ENCODE measurements at places on chromosomes 1 and 21. TPM values are rescaled to one million over a fixed set of nuclear protein-coding genes. Genes with fewer than 3 reads are reported as not detected.

Gene MATN1
- 0.93 TPM for total RNA-seq

Gene KIF26B
- total RNA-seq, result 0.16 TPM

DNA sequence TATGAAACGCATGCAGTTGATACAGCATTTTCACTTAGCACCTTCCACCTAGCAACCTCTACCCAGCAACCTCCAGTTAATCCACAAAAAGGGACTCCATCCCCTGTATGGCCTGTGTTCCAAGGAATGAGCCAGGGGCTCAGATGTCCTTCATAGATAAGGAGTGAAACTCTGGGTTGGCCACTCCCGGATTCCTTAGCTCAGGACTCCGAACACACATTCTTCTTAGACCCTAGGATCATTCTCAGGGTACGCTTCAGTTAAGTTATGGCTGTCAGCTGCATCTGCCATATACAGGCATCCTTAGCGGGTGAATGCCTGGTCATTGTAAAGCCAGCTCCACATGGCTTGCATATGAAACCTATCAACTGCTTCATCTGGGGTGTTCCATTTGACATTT is 15.9 kb upstream of the IFI6 start:
- H3K4me3 ChIP-seq, result no peak overlapping the region
- no peaks in the 10 kb centered on the region for H3K27me3 ChIP-seq
- DNase-seq, result no peak
- no peaks in the 10 kb centered on the region for H3K36me3 ChIP-seq
- H3K4me1 ChIP-seq, result no peaks in the 10 kb centered on the region

DNA sequence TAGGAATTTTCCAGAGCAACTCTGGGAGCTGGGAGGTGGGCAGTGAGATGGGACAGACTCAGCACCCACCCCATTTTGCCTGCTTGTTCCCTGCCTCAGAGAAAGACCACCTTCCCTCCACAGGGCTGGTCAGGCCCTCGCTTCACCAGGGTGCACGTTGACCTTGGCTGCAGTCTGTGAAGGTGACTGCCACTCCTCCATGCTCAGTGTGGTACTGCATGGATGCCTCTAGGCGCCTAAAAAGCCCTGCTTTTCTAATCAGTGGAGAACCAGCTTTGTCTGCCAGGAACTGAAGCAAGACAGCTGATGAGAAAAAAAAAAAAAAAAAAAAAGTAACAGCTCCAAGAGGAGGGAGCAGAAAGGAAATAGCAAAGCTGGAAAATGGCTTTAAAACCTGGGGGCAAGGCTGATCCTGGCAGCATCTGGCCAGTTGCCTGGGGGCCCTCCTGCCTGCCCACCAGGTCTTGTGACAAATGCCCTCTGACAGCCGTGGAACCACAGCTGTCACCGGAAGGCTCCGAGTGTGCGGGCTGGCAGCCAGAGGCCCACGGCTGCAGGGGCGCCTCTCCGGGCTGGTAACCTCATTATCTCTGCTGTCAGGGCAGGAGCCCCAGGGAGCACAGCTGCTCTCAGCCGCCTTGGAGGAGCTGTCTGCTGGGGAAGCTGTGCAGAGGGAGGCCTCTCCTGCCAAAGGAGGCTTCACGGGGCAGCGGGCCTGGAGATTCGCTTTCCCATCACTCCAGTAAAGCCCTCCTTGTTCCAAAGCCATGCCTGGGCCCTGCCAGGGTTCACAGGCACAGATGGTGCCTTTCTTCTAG is 13.7 kb downstream of the KIAA1614 start:
- H3K4me1 ChIP-seq, result peaks cover 8% of the 10 kb centered on the region
- no peak for DNase-seq
- no peak overlapping the region for H3K27ac ChIP-seq
- H3K4me3 ChIP-seq, result no peak overlapping the region
- no peaks in the 10 kb centered on the region for H3K27me3 ChIP-seq
- H3K36me3 ChIP-seq, result no peaks in the 10 kb centered on the region

GRCh38 chr1:20416706-20417105 is 69.3 kb downstream of the CAMK2N1 start:
- H3K4me1 ChIP-seq, result no peaks in the 10 kb centered on the region
- H3K36me3 ChIP-seq, result no peaks in the 10 kb centered on the region

Gene PRKCZ
- 30.5 TPM for total RNA-seq

GRCh38 chr21:15119486-15119885 is 54.7 kb upstream of the NRIP1 start:
- H3K4me1 ChIP-seq, result no peaks in the 10 kb centered on the region
- H3K27me3 ChIP-seq, result no peaks in the 10 kb centered on the region
- no peak overlapping the region for H3K27ac ChIP-seq
- no peak for DNase-seq
- H3K36me3 ChIP-seq, result no peaks in the 10 kb centered on the region
- no peak overlapping the region for H3K4me3 ChIP-seq

GRCh38 chr1:6519935-6520671 is 28.6 kb upstream of the PLEKHG5 start:
- no peaks in the 10 kb centered on the region for H3K27me3 ChIP-seq
- peaks cover 1% of the 10 kb centered on the region for H3K36me3 ChIP-seq
- H3K4me3 ChIP-seq, result no peak overlapping the region
- DNase-seq, result no peak
- no peak overlapping the region for H3K27ac ChIP-seq

- H3K4me3 ChIP-seq, result no peak overlapping the region
- no peaks in the 10 kb centered on the region for H3K27me3 ChIP-seq
- no peak overlapping the region for H3K27ac ChIP-seq
- no peak for DNase-seq
Observed at GRCh38 chr21:45154511-45155508, 80.4 kb downstream of the ADARB1 start.

DNA sequence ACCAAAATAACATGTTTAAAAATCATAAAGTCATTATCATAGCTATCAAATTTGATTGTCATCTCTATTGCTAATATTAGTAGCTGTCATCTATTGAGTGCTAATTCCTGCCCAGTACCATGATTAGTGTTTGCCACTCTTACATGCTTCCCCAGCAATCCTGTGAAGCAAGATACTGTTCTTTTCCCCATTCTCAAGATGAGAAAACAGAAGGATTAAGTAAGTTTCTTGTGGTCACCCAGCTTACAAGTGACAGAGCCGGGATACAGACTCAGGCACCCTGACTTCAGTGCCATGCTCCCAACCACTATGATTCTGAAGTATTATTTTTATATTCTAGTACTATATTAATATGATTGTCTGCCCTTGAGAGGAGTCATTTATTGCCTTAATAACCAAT is 36.5 kb downstream of the LRRC8C start:
- peaks cover 8% of the 10 kb centered on the region for H3K4me1 ChIP-seq
- no peaks in the 10 kb centered on the region for H3K27me3 ChIP-seq
- no peak overlapping the region for H3K4me3 ChIP-seq
- H3K36me3 ChIP-seq, result no peaks in the 10 kb centered on the region

- no peaks in the 10 kb centered on the region for H3K36me3 ChIP-seq
- no peak overlapping the region for H3K4me3 ChIP-seq
- no peak for DNase-seq
- no peaks in the 10 kb centered on the region for H3K27me3 ChIP-seq
- no peak overlapping the region for H3K27ac ChIP-seq
Observed at GRCh38 chr1:181386951-181387350, 96.4 kb upstream of the CACNA1E start.

DNA sequence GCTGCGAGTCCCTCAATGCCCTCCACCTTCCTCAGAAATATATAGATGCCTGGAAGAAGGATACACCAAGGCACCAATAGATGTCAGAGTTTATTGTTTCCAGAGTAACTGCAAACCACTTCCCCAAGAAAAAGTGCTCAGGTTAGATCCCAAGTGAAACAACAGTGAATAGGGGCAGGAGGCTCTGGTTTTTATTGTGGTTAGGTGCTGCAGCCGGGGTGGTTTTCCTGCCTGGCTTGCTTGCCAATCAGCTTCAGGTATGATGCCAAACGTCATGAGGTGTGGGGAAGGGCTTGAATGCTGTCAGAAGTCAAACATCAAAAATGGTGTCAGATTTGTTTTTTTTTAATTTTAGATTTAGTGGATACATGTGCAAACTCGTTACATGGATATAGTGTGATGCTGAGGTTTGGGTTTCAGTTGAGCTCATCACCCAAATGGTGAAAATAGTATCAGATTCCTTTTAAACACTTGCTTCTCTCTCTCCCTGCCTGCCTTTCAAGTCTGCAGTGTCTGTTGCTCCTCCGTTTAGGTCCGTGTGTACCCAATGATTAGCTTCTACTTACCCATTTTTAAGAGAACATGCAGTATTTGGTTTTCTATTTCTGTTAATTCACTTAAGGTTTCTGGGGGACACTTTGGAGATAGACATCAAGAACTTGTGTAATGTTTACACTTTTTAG is 1317.0 kb downstream of the MRPL39 start:
- DNase-seq, result no peak
- H3K4me1 ChIP-seq, result no peaks in the 10 kb centered on the region
- H3K4me3 ChIP-seq, result no peak overlapping the region
- H3K27me3 ChIP-seq, result no peaks in the 10 kb centered on the region

- peaks cover 2% of the 10 kb centered on the region for H3K27me3 ChIP-seq
- no peak for DNase-seq
- no peaks in the 10 kb centered on the region for H3K36me3 ChIP-seq
- H3K4me1 ChIP-seq, result no peaks in the 10 kb centered on the region
- H3K27ac ChIP-seq, result no peak within 1 kb of the TSS
Observed at GRCh38 chr1:41484402-41485241, at the start of gene EDN2. Gene EDN2, minus strand, starts transcription at chr1:41484683. Its CDS starts 82 bp downstream, at chr1:41484601.

- no peaks in the 10 kb centered on the region for H3K4me1 ChIP-seq
- H3K27ac ChIP-seq, result no peak overlapping the region
- H3K4me3 ChIP-seq, result no peak overlapping the region
- no peaks in the 10 kb centered on the region for H3K27me3 ChIP-seq
- DNase-seq, result no peak
- H3K36me3 ChIP-seq, result no peaks in the 10 kb centered on the region
Observed at GRCh38 chr1:157455318-157455717, 97.0 kb downstream of the FCRL5 start.

GRCh38 chr1:52400131-52400530 is 4.1 kb downstream of the ORC1 start:
- no peak for DNase-seq
- H3K27ac ChIP-seq, result no peak overlapping the region
- H3K4me3 ChIP-seq, result no peak overlapping the region
- H3K4me1 ChIP-seq, result peaks cover 6% of the 10 kb centered on the region

DNA sequence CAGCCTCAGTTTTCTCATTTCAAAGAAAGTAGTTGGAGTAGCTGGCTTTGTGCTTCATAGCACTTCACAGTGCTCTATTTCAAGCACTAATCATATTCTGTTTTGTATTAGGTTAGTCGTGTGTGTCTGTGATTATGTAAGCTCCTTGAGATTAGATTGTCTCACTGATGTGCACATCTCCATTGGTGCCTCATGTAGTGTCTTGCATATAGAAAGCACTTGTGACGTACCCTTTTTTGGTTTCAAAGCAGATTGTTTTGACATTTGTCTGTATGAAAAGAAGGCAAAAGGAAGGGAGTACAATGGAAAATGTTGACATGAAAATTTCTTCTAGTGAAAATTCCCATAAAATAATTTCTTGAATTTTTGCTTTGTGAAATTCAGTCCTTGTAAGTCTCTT is 13.9 kb downstream of the BTBD8 start:
- H3K27me3 ChIP-seq, result no peaks in the 10 kb centered on the region
- H3K4me3 ChIP-seq, result no peak overlapping the region
- H3K36me3 ChIP-seq, result no peaks in the 10 kb centered on the region
- DNase-seq, result no peak
- no peaks in the 10 kb centered on the region for H3K4me1 ChIP-seq

DNA sequence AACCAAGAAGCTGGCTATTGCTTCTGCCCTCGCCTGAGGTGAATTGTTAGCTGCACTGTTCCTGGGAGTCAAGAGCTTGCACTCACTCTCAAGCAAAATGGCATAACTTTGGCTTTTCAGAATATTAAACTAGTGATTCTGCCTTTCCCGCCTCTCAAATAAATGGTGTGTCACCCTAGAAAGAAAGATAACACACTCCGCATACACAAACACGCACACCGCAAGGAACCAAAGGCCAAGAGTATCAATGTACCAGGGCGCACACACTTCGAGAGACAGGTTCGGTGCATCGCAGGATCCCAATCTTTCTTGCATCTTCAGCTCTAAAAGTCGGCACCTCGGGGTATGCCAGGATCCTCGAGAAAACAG is 470 bp upstream of the RTCA start:
- no peak for DNase-seq
- peaks cover 31% of the 10 kb centered on the region for H3K4me1 ChIP-seq
- peak overlapping the region; percentile 77 for H3K27ac ChIP-seq
- peaks cover 23% of the 10 kb centered on the region for H3K36me3 ChIP-seq
